ENCODE measurements at places on chromosomes 4 and X.

- DNase-seq: peak; percentile 47
Observed at GRCh38 chrX:114162068-114162735, 421.7 kb upstream of the HTR2C start.

- DNase-seq: no peak
Observed at GRCh38 chr4:139584784-139585183, 28.8 kb upstream of the SETD7 start.

- peak; percentile 27 for DNase-seq
Observed at GRCh38 chr4:42655269-42655637, 1.7 kb downstream of the ATP8A1 start.

- no peak for DNase-seq
Observed at GRCh38 chr4:44120646-44121045, 328.0 kb downstream of the KCTD8 start.

GRCh38 chr4:78242071-78242470, 184.9 kb downstream of the FRAS1 start:
- no peak for DNase-seq

DNA sequence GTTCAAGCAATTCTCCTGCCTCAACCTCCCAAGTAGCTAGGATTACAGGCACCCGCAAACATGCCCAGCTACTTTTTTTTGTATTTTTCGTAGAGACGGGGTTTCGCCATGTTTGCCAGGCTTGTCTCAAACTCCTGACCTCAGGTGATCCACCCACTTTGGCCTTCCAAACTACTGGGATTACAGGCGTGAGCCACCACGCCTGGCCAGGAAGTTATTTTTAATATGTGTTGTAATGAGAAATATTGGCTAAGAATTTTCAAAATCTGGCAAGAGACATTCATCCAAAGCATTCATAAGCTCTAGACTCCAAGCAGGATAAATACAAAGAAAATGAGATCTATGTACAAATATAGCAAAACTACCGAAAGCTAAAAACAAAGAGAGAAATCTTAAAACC, 18.0 kb upstream of the METAP1 start:
- DNase-seq: no peak

- DNase-seq: no peak
Observed at GRCh38 chr4:92234393-92235176, 69.2 kb upstream of the GRID2 start.

DNA sequence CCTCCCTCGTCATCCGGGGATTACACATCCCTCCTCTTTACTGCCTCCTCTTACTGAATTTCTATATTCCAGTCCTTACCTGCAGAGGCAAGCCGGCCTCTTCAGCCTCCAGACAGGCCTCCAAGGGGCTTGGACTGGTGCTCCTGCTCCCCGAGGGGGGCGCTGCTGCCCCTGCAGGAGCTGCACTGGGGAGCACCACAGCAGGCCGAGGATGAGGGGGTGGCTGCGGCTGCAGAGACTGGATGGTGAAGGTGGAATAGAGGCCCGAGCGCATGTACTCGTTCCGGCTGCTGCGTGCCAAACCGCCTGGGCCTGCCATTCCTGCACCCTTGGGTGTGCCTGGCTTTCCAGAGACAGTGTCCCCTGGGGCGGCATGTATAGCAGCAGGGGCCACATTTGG, 9.1 kb upstream of the CFP start:
- DNase-seq: no peak

DNA sequence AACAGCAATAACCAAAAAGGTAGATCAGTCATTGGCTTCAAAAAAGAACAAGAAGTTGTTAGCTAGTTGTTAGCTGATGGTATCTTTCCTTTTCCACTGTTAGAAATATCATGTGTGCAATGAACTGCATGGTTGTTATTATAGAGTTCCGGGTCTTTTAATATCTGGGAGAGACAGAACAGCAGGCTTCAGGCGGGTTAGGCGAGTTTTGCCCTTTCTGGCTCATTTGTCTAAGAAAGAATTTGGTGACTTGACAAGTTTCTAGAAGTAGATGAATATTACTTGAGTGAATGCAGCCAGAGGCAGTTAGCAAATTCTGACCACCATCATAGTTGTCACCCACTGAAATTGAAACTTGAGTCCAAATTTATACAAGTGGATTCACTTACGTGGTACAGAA, 88.9 kb upstream of the MID1 start:
- no peak for DNase-seq

DNA sequence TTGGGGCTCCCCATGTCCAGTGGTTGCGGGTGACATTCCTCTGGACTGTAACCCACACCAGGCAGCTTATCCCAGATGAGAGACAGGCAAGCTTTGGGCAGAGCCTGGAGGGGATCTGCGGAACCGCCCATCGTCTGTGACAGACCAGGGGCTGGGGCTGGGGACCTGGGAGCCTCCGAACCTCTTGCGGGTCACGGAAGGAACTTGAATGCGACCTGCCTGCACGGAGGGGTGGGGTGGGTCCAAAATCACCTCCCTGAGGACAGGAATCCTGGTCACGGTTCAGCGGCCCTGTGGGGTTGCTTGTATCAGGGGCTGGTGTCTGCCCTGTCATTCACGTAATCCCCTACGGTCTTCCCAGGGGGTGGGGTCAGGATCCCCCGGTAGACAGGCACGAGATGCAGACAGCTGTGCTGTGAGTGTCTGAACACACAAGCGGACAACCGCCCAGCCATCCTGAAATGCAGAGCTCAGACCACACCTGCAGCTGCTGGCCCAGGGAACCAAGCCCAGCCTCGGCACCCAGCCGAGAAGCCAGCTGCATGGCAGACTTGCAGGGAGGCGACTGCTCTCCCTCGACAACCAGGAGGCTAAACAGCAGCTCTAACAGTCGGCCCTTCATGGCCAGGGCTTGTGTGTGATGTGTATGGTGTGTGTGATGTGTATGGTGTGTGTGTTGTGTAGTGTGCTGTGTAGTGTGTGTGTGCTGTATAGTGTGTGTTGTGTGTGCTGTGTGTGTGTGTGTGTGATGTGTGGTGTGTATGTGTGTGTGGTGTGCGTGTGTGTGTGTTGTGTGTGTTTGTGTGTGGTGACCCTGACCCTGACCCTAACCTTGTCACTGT, 105.9 kb upstream of the ADRA2C start:
- no peak for DNase-seq

DNA sequence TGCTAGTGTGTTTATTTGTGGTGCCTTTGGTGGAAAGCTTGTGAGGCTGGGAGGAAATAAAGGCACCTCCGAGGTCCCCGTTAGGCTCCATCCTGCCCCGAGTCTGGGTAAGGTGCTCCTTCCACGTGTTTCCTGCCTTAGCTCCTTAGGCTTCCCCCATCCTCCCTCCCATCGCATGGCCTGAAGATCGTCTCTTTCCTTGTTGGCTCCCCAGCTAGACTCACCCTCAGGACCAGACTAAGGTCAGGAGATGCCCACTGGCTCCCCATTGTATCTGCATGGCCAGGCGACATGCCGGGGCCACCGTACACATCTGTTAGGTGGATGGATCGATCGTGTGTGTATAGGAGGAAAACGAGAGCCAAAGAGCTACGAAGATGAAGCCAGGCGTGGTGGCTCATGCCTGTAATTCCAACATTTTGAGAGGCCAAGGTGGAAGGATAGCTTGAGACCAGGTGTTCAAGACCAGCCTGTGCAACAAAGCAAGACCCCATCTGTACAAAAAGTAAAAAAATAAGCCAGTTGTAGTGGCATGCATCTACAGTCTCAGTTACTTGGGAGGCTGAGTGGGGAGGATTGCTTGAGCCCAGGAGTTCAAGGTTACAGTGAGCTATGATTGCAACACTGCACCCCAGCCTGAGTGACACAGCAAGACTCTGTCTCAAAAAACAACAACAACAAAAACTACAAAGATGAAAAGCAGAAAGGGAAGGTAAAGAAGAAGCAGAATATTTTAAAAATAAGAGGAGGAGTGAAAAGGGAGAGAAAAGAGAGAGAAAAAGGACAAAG, 53.7 kb downstream of the SEPSECS start:
- DNase-seq: no peak

GRCh38 chrX:121823406-121823805, 776.0 kb downstream of the GLUD2 start:
- no peak for DNase-seq

DNA sequence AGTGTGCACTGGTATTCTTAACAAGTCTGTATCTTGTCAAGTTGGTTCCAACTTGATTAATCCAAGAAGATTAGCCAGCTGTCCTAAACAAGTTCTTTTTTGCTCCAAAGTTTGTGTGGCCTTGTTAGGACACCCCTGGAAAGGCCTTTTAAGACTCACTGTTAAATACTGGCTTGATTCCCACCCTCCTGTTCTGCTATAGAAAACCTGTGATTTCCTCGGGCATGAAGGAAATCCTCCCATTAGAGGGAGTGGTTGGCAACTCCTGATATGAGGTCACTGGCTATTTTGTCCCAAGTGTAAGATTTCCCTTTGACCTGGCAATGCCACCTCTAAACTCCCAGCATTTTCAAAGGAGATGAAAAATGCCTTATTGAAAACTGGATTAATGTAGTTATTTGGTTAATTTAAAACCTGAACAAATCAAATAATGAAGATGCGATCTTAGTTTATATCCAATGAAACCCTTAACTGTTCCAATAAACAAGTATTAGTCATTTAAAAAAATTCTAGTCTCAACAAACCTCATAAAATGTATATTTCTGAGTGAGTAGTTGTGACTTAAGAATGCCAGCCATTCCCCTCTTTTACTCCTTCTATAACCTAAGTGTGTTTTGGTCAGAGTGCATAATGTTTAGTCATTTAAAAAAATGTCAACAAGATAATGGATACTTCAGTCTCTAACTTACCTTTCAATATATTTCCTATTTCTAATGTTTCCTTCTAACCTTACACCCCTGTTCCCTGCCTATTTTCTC, 94.4 kb downstream of the NPNT start:
- no peak for DNase-seq

DNA sequence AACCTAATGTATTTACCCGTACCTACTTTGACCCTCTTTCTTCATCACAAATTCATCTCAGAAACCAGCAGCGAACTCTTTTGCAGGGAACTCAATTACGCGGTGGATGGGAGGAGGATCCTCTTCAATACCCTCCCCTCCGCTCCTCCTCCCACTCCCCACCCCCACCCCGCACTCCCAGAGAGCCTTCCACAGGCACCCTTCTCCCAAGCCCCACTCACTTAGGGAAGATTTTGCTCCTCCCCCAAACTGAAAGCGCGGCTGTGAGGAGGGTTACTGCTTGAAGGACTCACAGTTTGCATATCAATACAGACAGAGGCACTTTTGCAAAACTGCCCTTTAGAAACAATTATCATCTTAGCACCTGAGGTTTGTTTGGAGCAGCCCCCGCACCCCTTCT, 960 bp upstream of the IL1RAPL1 start:
- DNase-seq: no peak

GRCh38 chr4:56870946-56871345, 36.8 kb upstream of the REST start:
- DNase-seq: no peak

GRCh38 chr4:54566608-54567007, 91.1 kb upstream of the KIT start:
- no peak for DNase-seq

- DNase-seq: no peak
Observed at GRCh38 chr4:77650787-77651186, 45.2 kb downstream of the CXCL13 start.

DNA sequence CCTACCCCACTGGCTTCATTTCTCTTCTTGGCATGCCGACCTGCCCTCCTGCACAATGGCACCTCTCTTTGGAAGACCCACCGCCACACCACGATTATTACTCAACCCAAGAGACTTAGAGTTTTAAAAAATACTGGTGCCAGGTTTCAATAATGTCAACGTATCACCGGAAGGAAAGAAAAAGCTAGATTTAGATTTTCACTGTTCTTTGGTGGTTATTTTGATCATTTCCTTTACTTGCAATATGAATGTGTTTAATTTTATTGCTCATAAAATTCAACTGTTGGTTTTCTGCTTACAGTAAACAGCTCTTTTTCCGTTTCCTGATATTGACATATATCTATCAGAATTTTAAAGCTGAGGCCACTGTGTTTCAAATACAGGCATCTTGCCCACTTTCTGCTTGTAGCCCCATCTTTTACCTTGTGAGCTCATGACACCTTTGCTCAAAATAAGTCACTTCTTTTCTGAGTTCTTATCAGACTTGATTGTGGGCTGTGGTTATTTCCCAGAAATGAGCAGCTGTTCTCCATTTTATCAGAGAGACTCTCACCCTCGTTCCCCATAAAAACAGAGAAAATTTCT, 439.1 kb downstream of the INPP4B start:
- DNase-seq: peak; percentile 20

- no peak for DNase-seq
Observed at GRCh38 chr4:184282251-184282713, 64.6 kb upstream of the ENPP6 start.

GRCh38 chr4:124973716-124974115, 261.2 kb upstream of the ANKRD50 start:
- no peak for DNase-seq

DNA sequence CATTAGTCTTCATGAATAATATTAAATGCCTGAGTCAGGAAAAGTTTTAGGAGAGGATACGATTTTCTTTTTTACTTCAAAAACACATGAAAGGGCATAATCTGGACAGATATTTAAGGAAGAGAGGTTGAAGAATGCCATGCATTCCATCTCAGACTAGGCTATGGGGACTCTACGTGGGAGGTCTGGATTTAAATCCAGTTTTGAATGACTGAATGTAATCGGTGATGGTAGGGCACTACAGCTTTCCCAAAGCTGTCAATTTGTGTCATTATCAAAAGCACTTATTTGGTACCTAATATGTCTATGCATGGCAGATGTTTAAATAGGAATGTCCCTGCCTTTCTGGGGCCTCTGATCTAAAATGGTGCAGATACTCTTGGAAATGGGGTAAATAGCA, 59.3 kb upstream of the RPL34 start:
- no peak for DNase-seq
